Stimulated activated CD8-positive, alpha-beta memory T cell treated with anti-CD3 and anti-CD28 coated beads, Interleukin-7, amount 100 ng/mL, for 1 hour (primary cell): ENCODE measurements at places on chromosomes 12 and 14.

- no peak for DNase-seq
These were observed 26.2 kb downstream of the ANG start for GRCh38 chr14:20714593-20715250.

GRCh38 chr12:42473561-42473960 lies 116.0 kb downstream of the PRICKLE1 start:
- DNase-seq = no peak

GRCh38 chr12:5499566-5500330 lies 67.8 kb downstream of the NTF3 start:
- DNase-seq = no peak

DNA sequence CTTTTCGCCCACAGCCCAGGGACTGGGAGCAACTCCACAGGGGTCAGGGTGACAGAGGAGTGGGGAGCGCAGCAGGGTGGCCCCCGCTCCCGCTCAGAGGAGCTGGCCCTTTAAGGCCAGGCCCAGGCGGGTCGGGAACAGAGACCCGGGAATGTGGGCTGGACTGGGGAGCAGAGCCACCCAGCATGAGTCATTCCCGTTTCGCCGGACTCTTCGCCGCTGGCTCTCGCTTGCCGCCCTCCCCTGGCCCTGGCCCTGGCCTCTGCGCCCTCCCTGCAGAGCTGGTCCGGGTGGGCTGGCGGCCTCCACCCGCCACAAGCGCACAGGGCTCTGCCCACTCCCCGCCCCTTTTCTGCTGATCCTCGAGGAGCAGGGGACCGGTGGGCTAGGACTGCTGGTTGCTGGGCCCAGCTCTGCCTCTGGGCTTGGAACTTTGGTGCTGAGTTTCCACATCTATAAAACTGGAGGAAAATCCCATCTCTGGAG lies 92.8 kb downstream of the NINJ2 start:
- DNase-seq = no peak

- no peak for DNase-seq
These were observed 322 bp downstream of the SLC39A9 start for GRCh38 chr14:69398818-69399210.

- DNase-seq = no peak
These were observed 881 bp downstream of the PYGL start for GRCh38 chr14:50943261-50943942.

DNA sequence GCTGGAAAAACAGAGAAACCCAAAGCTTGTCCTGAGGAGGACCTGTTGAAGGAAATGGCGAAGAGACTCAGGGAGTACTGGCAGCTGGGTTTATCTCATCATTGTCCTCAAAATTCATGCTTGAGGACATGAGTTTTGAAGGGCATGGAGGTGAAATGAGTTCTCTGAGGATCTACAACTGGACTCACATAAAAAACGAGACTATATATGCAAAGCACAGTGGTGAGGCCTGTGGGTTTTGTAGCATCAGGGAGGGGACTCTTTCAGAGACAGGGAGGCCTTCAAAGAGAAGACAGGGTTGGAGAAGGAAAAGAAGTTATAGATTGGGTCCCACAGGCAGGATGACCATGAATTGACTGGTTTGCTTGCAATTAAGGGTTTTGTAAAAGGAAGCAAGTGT lies 71.3 kb upstream of the SCN8A start:
- DNase-seq = no peak
